ENCODE measurements at places on chromosomes 2 and 18.
A peak's percentile ranks its signal among the peaks of the same experiment; 100 is the strongest.

GRCh38 chr2:140627136-140627535 lies 1503.7 kb downstream of the LRP1B start:
- no peak for DNase-seq

DNA sequence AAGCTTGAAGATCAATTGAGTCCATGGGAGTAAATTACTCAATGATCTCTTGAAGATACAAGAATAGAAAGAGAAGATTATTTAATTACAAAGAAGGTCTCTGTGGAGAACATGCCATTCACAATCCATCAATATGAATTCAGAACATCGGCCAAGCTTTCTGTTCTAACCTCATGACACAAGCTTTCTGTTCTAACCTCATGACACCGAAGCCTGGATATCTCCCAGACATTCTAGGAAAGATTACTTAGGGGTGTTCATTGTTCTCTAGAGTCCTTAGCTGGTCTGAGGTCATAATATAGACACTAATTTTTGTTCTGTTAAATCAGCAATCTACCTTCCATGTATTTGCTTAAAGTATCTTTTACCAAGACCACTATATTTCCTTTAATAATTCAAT lies 95.5 kb downstream of the RDH14 start:
- DNase-seq, result no peak

GRCh38 chr2:54787270-54787669 lies 63.8 kb downstream of the EML6 start:
- no peak for DNase-seq

GRCh38 chr2:105175231-105175630 lies 66.3 kb upstream of the GPR45 start:
- no peak for DNase-seq

GRCh38 chr18:72410399-72410798 lies 133.7 kb downstream of the CBLN2 start:
- DNase-seq, result no peak

DNA sequence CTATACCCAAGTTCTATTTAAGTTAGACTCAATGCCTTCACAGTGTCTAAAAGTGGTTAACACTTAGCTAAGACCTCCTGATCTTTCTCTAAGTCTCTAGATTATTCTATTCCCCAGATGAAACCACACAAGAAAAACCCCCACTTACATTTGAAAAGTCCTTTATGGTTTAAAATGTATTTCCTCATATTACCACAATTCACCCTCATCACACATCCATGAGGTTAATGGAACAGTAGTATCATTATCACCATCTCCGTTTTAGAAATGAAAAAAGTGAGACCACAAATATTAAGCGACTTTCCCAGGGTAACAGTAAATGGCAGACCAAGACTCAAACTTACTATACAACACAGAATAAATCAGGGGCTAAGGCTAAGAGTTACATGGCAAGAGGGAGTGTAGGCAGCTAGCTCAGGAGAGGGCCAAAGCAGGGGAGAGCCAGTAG lies 28.6 kb downstream of the EPG5 start:
- no peak for DNase-seq

DNA sequence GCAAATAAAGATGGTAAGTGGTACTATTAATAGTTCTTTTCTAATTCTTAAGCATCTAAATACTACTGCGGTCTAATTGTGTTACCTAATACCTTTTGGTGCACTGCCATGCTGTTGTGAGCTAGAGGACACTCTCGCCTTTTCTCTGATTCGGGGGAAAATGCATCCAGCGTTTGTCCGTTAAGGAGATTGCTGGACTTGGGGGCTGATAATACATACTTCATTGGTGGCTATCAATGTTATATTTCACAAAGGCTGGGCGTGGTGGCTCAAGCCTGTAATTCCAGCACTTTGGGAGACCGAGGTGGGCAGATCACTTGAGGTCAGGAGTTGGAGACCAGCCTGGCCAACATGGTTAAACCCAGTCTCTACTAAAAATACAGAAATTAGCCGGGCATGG lies 141.7 kb upstream of the TWIST2 start:
- DNase-seq, result no peak

- DNase-seq, result peak; percentile 1
Measured at GRCh38 chr2:182715121-182715891, 751 bp upstream of the DNAJC10 start.

GRCh38 chr2:85999061-85999831 lies 106.4 kb downstream of the POLR1A start:
- no peak for DNase-seq

DNA sequence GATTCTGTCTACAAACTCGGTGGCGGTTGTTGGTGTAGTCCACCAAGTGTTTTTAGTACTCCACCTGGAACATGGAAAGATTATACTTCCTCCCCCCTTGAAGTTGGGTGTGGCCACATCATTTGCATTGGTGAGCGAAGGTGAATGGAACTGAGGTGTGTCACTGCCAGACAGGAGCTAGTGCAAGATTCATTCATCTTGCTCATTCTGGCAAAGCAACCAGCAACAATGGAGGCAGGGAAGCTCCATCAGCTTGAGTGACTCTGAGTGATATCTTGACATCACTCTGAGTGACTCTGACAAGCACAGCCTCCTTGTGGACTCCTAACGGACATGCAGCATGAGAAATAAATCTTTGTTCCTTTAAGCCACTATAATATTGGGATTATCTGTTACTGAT lies 54.7 kb upstream of the SLC1A4 start:
- DNase-seq, result no peak

DNA sequence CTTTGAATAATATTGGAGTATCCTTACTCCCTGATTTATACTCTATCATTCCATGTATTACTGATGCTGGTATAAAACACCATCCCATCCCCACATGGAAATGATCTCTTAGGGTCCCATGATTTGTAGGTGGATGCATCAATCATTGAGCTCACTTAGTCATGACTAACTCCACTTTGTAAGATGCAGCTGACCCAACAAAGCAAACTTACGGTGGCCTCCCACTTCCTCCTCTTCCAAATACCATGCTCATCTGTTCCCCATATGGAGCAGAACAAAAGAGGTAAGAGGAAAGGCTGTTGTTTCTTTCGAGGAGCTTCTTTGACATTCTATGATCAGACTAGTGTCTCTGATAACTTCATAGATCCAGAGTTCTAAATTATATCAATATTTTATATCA lies 640.2 kb upstream of the SLC39A10 start:
- DNase-seq, result no peak

GRCh38 chr2:26179446-26179913 lies 6.6 kb downstream of the GAREM2 start:
- no peak for DNase-seq

DNA sequence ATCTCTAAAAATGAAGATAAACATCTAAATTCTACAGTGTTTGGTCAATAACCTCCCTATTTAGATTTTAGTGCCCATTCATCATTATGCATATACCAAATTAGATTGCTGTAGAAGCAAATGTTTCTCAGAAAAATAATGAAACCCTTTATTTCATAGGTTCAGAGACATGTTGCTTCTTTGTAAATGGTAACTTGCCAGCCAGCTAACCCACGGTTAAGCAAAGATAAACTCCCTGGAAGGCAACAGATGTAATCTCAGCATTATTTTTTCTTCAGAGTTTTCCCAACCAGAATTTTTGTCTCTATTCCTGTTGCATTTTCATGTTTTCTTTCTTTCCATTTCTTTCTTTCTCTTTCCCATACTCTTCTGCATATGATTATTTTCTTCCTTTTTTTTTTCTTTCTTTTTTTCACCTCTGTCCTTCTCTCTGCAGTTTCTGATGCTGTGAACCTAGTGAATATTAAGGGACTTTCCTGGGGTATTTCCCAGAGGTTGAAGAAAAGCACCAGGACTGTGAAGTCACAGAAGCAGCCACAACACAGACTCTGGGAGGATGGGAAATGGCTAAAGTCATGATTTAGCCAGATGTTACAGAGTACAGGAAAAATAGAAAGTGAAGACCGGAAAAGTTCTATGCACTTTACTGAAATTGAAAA lies 50.0 kb upstream of the DSG1 start:
- no peak for DNase-seq

All from BJ (cell line).